Bronchial epithelial cell (primary cell): ENCODE measurements at places on chromosomes 1 and 21. TPM values are rescaled to one million over a fixed set of nuclear protein-coding genes. Genes with fewer than 3 reads are reported as not detected.

- DNase-seq: no peak
Observed at GRCh38 chr1:89706700-89707012, 73.7 kb downstream of the LRRC8C start.

GRCh38 chr1:62024690-62025089, 170.0 kb upstream of the L1TD1 start:
- DNase-seq: no peak

MAEL gene
- total RNA-seq: not detected in 2 replicates

RNASEL gene
- 3.2 and 7.9 TPM in 2 replicates for total RNA-seq

DNA sequence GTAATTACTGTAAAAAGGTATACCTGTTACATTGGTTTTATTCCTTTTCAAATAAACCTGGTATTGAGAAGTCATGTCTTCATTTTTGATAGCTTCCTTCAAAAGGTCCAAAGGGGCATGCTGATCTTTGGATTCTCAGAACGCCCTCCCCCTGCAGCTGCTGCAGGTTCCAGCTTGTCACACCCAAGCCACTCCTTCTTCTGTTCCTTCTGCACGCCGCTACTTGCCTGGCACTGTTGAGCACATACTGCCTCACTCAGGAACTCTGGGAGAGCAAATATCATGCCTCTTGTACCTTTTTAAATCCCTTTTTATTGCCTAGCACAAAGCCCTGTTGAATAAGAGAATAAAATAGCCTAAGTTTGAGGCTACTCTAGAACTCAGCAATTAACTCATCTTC, 136.9 kb downstream of the BARHL2 start:
- DNase-seq: peak; percentile 82

DNA sequence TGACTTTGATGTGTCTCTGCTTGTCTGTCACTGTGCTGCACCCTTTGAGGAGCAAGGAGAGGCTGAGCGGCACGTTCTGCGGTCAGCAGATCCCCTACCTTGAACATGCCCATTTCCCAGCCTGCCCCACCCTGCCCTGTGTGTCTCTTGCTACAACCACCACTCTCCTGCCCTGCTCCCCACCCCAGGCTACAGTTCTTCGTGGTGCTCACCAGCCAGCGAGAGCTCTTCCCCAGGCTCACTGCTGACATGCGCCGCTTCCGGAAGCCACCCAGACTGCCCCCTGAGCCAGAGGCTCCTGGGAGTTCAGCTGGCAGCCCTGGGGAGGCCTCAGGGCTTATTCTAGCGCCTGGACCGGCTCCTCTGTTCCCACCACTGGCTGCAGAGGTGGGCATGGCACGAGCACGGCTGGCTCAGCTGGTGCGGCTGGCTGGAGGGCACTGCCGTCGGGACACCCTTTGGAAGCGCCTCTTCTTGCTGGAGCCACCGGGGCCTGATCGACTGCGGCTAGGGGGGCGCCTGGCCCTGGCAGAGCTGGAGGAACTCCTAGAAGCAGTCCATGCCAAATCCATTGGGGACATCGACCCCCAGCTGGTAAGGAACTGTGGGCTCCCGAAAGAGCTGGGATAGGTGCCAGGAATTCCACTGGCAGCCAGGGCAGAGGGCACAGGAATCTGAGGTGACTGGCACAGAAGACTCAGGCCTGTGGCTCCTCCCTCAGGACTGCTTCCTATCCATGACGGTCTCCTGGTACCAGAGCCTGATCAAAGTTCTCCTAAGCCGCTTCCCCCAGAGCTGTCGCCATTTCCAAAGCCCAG, 5.6 kb downstream of the HYI start:
- no peak for DNase-seq

DNA sequence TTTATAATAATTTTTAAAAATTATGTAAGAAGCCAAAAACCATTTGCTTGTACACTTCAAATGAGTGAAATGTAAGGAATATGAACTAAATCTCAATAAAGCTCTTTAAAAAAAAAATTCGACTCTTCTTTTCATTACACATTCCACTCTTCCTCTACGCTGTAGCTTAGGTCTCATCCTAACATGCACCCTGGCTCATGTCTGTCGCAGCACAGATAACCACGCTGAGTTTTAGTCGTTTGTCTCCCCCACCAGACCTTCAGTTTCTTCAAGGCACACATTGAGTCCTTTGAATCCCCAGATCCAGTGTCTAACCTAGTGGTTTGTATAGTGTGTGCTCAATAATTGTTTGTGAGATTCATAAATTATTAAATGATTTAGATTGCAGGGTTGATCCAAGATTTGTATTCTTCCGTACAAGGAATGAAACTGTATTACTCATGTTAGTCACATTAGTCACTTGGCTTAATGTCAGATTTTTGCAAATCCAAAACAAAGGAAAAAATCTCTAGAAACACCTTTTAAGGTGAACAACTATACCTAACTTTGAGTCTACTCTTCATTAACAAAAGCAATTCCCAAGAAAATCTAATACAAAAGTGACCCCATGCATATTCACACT, 57.3 kb downstream of the SLC25A24 start:
- peak; percentile 69 for DNase-seq

DNA sequence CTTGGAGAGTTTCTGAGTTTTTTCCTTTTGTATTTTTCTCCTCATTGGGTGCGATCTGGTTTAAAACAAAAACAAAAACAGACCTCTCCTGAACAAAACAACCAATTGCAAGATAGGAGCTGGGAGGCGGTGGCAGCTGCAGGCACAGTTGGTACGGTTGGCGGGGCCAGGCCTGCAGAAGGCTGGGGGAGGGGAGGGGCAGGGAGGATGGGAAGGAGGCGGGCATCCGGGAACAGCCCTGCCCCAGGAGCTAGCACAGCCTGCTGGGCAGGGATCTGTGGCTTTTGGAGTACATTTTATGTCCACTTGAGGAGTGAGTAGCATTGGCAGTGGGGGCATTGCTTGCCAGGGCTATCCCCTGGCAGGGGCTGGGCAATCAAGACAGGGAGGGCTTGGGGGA, 5.2 kb downstream of the CAPN9 start:
- peak; percentile 46 for DNase-seq

DNA sequence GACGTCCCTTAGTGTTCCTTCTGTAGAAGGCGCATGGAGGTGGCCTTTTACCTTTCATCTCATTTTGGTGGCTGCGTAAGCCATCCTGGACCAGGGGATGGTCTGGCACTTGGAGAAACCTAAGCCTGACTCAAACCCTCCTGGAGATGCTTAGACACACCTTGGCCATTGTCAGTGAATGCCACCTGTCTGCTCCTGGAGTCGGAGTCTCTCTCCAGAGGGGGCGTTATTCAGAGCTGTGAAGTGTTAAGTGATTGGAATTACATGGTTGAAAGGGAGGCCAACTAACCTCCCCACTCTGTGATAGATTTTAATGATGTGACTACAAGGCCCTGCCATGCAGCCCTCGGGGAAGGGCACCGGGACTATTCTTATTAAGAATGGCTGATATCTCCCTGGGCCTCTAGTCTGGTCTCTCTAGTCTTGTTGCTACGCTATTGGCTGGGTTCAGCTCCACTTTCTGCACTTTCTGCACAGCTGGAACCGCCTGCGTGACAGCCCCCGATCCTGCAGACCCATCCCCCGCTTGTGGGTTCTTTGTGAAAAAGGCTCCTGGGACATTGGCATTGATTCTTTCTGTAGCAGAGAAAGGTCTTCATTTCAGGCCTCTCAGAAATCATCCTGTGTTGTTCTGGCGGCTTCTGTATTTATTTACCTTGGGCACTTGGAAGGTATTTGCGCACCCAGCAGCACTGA, 4.2 kb downstream of the RASSF5 start:
- DNase-seq: no peak

GRCh38 chr1:35448344-35448801, 108.8 kb downstream of the KIAA0319L start:
- DNase-seq: peak; percentile 95

DNA sequence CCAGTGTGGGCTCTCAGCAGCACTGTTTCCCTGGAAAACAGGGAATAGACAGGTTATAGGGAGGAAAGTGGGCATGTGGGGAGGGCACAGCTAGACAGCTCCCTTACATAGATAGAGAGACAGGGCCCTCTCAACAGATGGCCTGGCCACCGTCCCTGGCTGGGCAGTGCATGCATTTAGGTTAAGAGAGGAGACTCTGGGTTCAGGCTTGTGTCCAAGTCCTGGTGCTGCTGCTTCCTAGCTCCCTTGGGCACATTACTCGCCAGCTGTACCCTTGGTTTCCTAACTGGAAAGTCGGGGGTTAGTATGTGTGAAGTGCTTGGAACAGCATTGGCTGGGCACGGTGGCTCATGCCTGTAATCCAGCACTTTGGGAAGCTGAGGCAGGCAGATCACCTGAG, 9.1 kb downstream of the PLOD1 start:
- DNase-seq: no peak

GRCh38 chr21:40546647-40547046, 300.3 kb downstream of the DSCAM start:
- DNase-seq: no peak

STUM gene
- not detected in 2 replicates for total RNA-seq

GRCh38 chr1:10059342-10059718, 26.6 kb downstream of the UBE4B start:
- no peak for DNase-seq

RNU5D-1 gene
- total RNA-seq: not detected in 2 replicates

- no peak for DNase-seq
Observed at GRCh38 chr1:19418503-19418971, 66.8 kb downstream of the CAPZB start.

DNA sequence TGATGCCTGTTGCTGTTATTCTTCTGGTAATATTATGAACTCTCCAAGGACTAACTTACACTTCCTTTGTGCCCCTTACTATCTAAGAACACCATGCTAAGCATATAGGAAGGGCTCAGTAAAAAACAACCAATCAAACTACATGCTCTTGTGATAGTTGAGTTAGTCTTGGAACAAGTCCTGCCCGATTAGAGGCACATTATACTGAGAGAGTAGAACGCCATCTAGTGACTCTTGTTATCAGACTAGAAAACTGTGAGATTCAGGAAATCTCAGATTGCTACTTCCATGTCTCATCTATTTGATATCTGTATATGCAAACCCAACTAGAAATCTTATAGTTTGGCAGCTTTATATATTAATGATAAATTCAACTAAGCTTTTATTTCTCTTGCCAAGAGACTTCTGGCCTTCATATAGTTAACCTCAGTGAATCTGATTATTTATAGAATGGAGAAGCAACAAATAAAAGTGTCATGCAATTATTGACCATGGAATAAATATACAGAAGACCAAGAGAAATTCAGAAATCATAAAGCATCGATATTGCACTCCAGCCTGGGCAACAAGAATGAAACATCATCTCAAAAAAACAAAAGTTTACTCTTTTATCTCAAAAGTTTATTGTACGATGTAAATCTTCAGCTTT, 7.8 kb upstream of the SRRM1 start:
- DNase-seq: peak; percentile 79

- no peak for DNase-seq
Observed at GRCh38 chr1:91643431-91643830, 142.8 kb downstream of the CDC7 start.
